ENCODE measurements at places on chromosomes 2 and 18.

DNA sequence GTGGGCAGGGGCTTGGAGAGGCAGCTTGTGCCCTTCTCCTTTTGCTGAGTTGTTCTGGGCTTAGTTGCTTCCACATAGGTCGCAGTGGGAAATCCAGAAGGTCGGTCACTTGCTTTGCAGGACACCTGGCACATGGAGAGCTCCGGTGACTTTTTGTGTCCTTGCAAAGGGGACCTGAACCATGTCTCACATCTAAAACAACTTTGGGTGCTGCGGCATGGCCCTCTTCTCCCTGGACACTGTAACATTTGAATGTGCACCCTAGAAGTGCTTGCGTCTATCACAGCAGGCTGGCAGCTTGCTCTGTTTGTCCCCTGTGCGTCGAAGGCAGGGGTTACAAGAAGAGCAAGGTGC lies 189.9 kb upstream of the TWIST2 start:
- DNase-seq: no peak

GRCh38 chr2:84409531-84409930 lies 49.5 kb downstream of the SUCLG1 start:
- no peak for DNase-seq

- no peak for DNase-seq
These were observed 148.4 kb downstream of the CSRNP3 start for GRCh38 chr2:165617741-165618481.

- no peak for DNase-seq
These were observed 38.5 kb downstream of the AKAIN1 start for GRCh38 chr18:5158587-5158986.

- DNase-seq: no peak
These were observed 122.1 kb downstream of the ARL4C start for GRCh38 chr2:234374736-234375135.

DNA sequence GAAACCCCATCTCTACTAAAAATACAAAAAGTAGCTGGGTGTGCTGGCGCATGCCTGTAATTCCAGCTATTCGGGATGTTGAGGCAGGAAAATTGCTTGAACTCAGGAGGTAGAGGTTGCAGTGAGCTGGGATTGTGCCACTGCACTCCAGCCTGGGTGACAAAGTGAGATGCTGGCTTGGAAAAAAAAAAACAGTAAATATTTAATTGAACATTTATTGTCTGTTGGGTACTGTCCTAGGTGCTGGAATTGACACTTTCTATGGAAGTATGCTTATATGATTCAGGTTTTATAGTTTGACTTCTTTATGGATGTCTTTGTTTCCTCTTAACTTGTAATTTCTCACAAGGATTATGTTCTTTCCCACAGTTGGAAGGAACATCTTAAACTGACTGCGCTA lies 633.1 kb upstream of the SETBP1 start:
- DNase-seq: no peak

GRCh38 chr2:209721497-209721896 lies 50.1 kb upstream of the UNC80 start:
- no peak for DNase-seq

GRCh38 chr18:78927156-78927555 lies 52.5 kb upstream of the SALL3 start:
- DNase-seq: no peak

GRCh38 chr18:8948011-8948410 lies 154.5 kb upstream of the NDUFV2 start:
- no peak for DNase-seq

DNA sequence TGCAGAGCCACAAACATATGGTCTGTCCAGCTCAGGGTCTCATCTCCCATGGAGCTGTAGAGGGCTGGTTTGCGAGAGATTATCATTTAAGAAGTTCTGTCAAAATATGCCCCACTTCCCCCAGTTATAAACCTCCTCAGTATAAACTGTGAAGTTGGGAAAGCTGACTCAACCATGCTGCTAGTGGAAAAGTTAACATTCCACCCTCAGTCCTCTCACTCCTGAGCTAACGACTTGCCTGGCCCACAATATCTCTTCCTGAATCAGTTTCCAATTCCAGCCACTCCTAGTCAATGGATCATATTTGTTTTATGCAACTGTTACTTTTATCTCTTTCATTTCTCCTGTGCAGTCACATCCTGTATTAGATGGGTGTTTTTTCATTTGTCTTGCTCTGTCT lies 326.2 kb downstream of the SETBP1 start:
- no peak for DNase-seq

DNA sequence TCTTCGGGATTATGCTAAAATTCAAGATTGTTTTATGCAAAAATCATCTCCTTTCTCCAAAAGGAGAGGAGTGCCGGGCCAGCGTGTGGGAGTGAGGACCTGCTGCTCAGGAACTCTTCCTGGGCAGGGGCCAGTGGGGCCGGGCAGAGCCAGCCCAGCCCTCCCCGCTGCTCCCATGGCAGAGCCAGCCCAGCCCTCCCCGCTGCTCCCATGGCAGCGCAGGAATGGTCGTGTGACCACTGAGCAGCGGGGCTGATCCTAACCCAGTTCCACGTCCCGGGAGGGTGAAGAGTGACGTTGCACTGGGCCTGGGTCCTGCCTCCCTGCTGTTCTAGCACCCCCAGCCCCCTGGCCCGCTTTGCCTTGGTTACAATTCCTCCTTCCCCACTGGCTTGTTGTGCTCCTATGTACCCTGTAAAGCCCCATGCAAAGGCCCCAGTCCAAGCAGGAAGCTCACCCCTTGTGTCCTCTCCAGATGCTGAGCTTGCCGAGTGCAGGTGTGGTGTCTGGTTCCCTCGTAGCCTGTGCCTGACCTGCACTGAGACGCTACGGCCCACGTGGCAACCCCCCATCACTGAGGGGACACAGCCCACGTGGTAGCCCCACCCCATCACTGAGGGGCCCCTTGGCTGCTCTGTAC lies 11.4 kb upstream of the NEU4 start:
- DNase-seq: peak; percentile 2

DNA sequence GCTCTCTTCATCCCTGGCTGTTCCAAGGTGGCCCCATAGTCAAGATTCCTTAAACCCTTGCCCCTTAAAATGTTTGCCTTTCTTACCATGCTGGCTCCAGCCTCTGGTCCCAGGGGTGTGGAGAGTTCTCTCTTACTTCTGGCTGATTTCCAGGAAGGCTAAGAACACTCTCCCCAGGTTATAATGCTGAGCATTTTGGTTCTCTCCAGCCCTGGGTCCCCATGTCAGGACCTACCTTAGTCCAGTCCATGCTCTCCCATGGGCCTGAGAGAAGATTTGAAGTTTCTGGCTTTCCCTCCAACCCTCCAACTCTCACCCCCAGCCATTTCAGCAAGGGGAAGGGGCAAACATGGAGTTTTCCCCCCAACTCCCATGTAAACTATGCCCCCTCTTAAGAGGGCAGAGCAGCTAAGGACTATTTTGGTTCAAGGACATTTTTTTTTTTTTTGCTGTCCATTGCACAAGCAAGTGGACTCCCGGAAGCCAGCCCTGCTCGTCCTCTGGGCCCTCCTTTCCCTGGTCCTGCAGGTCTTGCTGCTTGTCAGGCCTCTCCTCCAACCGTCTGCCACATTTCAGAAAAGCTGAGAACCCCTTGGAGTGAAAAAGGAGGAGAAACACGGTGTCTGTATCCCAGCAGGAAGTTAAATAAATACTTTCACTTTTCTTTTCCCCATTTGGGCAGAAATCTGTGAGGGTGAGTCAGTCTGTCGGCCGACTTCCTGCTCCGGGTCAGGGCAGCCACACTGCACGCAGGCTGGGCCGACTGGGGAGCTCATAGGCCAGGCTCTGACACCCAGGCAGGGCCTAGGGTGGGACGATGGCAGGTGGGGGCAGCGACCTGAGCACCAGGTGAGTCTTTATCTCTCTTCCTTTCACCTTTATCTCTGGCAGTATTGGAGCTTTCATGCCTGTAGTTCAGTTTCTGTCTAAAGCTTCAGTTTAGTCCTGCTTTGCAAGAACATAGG lies at the start of gene SP140L:
Gene SP140L (plus strand): TSS at position 741 of the 965 bp plus-strand sequence. CDS start 77 bp downstream, at position 818.
- DNase-seq: no peak

DNA sequence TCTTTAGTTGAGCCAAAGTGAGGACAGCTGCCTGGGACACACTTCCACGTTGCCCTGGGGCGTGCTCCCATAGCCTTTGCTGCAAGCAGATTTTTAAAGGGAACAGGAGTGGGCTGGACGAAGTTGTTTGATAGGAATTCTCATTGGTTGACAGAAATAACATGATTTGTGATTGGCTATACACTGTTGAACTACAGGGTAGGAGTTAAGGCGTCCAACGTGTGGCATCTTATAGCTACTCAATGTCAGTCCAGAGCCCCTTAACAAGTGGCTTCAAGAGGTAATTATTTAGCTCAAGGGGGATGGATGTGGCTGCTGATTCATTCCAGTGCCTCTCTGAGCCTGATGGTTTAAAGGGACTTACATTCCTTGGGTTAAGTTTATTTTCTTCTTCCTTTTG lies 65.5 kb downstream of the ACAA2 start:
- DNase-seq: no peak
